GM19239 (cell line): ENCODE measurements at places on chromosomes 11 and 22.

- no peak for DNase-seq
Observed at GRCh38 chr11:116913000-116913399, 75.6 kb upstream of the APOA1 start.

DNA sequence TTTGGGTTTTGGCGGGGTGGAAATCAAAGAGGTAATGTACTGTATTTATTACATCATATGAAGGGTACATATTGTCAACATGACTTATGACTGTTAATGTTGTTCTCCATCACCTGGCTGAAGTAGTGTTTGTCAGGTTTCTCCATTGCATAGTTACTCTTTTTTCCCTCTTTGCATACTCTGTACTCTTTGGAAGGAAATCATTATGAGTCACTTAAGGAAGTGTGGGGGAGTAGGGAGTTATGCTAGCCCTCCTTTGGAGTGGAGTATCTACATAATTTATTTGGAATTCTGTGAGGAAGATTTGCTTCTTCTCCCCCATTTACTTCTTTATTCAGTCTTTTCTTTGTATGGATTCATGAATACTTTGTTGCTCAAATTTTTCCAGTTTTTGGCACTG is 3.6 kb upstream of the PGR start:
- DNase-seq, result no peak

DNA sequence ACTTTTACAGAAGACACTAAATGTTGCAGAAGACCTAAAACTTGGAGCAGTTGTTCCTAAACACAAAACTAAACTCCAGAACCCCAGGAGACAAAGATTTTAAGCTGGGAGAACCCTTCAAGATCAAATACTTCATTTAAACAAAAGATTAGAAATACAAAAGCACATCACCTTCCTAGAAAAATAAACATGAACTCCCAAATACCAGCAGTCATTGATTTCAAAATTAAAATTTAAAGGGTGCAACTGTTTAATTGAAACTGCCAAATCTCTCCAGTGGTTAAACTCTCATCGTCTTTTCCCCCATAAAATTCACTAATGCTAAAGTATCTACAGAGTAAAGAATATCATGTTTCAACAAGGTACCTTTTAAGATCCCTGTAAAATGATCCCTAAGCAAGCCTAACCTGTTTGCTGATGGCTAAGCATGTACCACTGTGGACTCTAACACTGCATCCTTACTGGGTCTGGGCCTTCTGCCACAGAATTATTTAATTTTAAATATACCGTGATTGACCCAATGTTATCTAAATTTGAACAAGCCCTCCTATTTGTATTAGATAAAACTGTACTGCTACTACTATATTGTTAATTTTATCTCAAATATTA is 53.7 kb upstream of the CCDC34 start:
- no peak for DNase-seq

DNA sequence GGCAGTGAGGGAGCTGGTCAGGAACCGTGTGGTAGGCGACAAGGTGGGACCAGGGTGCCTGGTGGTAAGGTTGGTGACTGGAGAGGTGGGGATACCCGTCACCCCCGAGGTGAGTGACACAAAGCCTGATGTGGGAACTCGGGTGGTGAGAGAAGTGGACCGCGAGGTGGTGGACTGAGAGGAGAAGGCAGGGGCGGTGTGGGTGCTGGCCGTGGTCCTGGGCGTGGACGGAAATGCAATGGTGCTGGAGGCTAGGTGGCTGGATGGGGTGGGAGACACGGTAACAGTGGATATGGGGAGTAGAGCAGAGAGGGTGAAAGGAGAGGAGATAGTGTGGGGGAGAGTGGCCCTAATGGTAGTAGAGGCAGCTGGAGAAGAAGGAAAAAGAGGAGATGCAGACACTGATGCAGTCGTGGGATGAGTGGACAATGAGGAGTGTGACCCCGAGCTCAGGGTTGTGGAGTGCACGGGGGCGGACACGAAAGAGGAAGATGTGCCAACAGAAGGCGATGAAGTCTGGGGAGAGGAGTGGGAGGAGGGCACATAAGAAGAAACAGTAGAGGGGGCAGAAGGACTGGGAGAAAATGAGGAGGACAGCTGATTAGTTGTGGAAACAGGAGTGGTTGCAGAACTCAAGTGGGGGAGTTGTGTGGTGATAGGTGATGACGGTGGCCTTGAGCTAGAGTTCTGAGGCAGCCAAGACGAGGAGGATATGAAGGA is 20.5 kb downstream of the MUC6 start:
- no peak for DNase-seq

DNA sequence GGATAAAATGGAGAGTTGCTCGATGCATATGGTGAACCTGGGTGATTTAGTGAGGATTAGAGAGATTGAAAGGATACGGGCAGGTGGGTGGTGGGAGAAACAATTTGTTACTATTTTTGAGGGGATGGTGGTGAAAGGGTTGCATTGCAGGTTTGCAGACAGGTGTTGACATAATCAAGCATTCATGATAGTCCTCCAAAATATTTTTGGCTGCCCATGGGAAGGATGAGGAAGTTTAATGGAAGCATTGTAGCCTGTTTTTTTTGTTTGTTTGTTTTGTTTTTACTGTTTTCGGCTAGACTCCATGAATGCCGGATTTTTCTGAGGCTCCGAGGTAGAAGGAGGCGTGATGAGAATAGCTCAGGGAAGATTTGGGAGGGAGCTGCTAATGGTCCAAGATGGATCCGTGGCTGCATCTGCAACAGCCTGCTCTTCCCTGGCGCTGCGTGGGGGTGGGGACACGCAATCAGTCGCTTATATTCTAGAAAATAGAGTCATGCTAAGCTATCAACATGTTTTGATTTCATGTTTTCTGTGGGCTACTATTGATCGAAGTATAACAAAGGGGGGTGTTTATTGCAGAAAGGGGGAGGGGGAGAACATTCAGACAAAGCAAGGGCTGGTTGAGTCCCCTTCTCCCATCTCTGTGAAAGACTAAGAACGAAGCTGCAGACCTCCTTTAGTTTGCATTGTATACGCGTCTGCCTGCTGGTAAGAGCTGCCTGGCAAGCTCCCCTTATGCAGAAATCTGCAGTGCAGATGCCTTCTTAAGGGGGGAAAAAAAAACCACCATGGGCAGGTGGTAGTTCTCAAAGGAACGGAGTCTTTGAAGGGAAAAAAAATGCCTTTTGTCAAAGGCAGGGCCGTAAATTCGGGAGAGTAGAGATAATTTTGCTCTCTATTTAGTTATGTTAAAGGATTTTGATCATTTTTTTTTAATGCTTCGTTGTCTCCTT is 1.0 kb downstream of the RTN3 start:
- DNase-seq, result no peak

DNA sequence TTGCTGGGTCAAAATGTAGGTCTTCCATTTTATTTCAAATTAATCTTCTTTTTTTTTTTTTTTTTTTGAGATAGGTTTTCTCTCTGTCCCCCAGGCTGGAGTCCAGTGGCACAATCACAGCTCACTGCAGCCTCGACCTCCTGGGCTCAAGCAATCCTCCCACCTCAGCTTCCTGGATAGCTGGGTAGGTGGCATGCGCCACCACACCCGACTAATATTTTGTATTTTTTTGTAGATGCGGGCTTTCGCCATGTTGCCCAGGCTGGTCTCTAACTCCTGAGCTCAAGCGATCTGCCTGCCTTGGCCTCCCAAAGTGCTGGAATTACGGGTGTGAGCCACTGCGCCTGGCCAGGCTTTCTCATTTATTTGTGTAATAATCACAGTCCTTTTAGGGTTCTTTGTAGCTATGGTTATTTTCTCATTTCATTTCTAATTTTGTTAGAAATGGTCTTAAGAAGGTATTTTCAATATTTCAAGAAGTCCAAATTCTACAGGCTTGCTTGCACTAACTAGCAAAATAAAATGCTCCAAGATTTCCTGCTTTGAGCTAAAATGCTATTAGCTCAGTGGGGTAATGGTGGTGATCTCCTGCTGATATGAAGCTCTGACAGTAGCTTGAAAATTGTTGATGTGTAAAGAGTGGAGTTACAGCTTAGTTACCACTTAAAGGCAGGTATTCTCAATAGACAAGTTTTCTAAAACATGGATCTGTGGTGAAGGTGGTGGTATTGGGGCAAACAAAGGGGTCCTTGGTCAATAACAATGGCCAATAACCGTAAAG is 50.0 kb downstream of the RBX1 start:
- no peak for DNase-seq

DNA sequence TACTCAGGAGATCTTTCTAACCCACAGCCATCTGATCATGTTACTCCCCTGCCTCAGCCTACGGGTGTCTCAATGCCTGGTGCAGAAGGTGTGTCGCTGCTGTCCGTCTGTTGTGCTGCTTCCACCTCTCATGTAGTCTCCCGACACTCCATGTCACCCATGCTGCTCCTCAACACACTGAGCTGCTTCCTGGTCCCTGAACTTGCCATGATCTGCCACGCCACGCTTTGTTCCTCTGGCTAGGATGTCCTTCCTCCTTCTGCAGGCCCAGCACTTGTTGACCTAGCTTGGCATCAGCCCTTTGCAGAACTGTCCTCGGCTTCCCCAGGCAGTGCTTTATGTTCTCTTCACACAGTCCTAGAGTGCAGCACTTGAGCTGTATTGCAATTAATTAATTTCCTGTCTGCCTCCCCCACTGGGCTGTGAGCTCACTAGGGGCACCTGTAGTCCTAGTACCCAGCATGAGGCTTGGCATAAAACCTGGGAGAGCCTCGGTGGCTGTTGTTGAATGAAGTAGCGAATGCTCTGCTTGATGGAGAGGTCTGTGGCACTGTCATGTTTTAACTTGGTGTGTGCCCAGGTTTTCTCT is 9.5 kb downstream of the GTPBP1 start:
- no peak for DNase-seq

DNA sequence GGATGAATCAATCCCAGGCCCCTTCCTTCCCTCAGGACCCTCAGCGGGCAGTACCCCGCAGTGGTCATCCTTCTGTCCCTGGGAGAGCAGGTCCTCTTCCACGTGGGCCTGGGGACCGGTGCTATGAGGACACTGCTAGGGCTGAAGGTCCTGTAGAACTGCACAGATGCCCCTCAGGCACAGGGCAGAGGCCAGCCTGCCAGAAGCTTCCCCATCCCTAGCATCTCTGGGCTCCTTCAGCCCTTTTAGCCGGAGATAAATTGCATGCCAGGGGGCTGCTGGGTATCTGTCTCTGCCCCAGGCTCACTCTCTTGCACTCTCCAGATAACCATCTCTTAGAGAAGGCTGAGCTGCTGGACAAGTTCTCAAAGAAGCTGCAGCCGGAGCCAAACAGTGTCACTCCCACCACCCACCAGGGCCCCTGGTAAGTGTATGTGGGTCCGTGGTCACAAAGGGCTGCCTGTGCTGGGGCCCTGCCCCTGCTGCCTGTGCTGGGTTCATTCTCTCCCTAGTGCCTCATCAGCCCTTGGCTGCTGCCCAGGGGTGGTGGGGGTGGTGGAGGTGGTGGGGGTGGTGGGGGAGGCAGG is 2.3 kb downstream of the ATG16L2 start:
- DNase-seq, result no peak

DNA sequence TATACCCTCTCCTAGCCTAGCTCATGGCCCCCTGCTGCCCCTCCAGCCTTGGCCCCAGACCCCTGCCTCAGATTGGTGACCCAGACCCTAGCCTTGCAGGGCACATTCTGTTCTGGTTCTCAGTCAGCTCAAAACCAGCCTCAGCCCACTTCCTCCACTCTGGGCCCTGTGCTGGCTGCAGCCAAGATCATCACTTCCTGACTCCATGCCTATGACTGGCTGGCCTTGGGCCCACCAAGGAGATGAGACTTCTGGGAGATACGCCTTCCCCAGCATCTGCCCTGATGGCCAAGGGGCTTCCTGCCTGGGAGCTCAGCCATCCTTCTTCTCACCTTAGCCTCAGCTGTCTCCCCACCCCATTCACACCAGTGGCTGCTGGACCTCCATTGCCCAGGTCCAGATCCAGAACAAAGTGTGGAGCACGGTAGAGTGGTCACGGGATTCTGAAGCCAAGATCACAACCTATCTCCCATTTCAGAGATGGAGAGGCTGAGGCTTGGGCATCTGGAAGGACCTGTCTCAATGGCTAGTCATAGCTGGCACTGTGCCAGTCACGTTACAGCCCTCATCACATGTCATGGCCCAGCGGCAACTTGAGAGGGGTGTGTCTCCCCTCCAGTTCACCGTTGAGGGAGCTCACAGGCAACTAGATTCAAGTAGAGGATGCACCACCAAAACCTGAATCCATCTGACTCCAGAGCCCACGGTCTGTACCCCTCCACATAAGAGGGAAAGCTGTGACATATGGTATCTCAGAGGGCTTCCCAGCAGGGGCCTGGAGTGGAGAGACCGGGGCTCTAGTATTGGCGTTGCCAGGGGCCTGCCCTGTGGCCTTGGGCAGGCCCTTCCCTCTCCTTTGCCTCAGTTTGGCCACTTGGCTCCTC is 43.0 kb upstream of the KLHL35 start:
- no peak for DNase-seq

DNA sequence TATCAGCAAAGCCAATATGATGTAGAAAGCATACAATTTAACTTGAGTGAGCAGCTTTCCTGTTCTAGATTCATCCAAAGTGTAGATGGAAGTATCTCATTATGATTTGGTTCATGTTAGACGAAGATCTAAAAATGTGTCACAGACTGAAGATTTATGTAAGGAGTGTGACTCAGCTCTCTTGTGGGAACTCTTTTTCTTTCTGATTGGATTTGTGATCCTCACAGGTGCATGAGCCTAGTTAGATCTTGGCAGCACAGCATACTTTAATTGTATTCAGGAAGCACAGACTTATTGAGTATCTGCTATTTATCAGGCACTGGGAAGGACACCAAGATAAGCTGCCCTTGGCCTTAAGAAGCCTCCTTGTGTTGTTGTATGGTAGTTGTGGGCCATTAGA is 147.1 kb downstream of the C11orf91 start:
- DNase-seq, result no peak

- DNase-seq, result no peak
Observed at GRCh38 chr11:128174465-128175291, 412.7 kb downstream of the ETS1 start.

DNA sequence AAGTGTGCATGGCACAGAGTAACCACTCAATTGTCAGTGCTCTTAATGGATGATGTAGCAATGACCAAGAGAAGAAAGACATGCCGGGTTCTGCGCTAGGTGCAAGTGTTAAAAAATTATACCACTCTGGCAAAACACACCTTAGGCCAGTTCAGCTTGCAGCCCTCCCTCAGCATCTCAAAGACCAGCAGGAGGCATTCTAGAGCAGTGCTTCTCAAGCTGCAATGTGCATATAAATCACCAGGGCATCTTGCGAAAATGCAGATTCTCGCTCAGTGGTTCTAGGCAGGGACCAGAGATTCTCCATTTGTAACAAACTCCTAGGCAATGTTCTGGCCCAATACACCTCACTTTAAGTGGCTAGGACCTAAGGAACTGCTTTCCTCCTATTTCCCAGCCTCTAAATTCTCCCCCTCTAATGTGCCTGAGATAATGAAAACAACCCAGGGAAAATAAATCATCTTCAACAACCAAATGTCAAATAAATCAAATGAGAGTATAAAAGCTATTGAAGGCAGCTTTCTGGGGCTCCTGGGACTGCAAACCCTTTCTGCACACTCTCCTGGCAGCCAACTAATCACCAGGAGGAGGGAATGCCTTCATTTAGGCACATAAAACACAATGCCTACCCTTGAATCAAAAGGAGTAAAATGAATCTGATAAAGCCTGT is 337.2 kb upstream of the API5 start:
- DNase-seq, result no peak

GRCh38 chr11:122863704-122864326 is 18.7 kb upstream of the JHY start:
- no peak for DNase-seq
